ENCODE measurements at places on chromosomes 12 and 14.

GRCh38 chr12:9969673-9970072 is 1.5 kb upstream of the CLEC12A start:
- DNase-seq: no peak

- DNase-seq: peak; percentile 79
Measured at GRCh38 chr14:92568621-92569479, 55.3 kb downstream of the RIN3 start.

DNA sequence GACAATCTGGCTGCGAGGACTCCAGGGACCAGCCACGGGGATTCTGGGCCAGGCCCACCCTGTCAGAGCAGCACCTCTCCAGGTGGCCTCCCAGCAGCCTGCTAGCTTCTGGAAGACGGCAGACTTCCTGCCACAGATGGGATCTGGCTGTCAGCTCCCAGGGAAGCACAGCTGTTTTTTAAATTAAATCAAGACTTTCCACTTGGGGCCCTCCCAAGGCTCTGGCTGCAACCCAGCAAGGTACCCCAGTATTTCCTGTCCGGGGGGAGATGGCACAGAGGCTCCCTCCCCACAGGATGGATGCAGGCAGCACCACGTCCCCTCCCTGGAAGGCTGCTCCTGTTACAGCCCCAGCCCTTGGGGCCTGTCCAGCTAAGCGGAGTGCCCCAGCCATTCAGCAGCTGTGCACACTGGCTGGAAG is 56.9 kb downstream of the ACTN1 start:
- DNase-seq: no peak

DNA sequence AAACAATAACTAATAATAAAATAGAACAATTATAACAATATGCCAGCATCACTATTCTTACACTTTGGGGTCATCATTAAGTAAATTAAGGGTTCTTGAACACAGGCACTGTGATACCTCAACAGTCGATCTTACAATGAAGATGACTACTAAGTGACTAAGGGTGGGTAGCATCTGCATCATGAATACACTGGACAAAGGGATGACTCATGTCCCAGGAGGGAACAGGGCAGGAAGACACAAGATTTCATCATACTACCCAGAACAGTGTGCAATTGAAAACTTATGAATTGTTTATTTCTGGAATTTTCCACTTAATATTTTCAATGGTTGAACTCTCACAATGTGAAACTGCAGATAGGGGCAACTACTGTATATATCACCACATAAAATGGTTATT is 19.7 kb downstream of the TSPAN19 start:
- no peak for DNase-seq

- DNase-seq: no peak
Measured at GRCh38 chr14:66234411-66234810, 251.8 kb upstream of the CCDC196 start.

GRCh38 chr12:70365648-70366518 is at the start of gene KCNMB4:
Gene KCNMB4, plus strand, starts transcription at chr12:70366290. Its CDS starts 445 bp downstream, at chr12:70366735.
- peak; percentile 91 for DNase-seq

GRCh38 chr12:107917912-107918800 is 143.7 kb downstream of the ASCL4 start:
- DNase-seq: no peak

DNA sequence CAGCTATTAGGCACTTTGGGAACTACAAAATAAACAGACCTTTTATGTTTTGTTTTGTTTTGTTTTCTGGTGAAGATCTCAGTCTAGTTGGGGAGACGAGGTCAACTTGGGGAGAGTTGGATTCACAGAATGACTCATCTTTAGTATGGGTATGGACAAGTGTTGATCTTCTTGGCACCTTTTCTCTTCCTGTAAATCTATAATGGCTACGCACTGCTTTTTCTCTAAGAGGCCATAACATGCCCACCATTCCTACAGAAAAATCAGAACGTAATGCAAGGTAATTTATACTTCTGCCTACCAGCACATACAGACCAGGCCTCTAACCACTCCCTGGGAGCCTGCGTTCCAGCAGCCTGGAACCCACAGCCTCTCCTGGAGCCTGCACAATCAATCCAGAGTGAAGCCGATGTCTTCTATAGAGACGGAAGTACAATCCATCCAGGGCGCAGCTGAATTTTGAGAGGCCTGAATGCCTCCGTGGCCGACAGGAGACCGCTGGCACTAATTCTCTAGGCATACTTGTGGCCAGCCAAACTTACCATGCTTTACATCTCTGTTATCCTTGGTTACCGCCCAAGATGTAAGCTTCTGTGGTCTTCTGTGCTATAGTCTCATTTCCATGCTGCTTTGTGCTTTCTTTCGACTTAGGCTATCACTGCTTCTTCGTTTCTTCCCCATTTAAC is 717 bp downstream of the PPHLN1 start:
- DNase-seq: no peak

DNA sequence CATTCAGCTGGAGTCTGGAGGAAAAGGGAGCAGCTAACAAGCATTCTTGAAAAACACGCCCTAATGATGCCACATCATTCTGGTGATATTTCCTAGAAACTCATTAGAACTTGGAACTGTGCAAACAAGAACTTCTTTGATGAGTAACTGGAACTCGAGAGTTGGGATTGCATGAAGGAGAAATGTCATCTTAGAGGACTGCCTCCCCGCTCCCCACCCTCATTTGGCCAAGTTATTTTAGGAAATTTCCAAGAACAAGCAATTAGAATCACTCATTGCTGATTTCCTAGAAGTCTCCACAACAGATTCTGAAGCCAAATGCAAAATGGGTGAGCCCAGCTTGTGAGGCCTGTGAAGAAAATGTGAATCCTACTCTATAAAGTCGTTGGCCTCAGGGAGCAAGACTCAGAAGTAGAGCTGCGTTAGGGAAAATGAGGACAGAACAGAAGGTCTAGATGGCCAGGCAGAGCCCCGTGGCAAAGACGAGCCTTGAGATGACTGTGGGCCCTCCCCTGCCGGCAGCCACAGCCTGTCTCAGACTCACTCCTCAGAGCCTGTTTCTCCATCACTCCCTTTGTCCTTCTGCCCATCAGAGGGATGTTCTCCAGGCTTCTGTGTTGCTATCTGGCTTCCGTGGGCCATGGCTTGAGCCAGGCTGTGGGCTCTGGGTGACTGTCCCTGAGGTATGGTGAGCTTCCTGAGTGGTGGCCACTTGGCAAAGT is 38.4 kb downstream of the RTL1 start:
- no peak for DNase-seq

- DNase-seq: peak; percentile 67
Measured at GRCh38 chr12:62466018-62466593, 520 bp upstream of the MON2 start.

DNA sequence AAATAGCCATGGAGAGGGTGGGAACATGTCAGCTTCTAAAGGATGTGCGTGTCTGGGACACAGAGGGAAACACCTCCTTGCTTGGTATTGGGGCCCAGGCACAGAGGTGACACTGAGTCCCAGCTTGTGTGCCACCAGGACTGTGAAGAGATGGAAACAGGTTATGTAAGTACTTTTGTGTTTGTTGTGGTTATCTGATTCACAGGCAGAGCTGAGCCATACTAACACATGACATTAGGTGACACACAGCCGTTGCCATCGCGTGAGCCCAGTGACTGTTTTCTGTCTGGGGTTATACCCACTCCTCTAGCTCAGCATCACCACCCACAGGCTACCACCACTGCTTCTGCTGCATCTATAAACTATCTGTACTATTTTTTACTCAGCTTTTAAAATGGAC is 12.1 kb upstream of the FLVCR2 start:
- peak; percentile 84 for DNase-seq

DNA sequence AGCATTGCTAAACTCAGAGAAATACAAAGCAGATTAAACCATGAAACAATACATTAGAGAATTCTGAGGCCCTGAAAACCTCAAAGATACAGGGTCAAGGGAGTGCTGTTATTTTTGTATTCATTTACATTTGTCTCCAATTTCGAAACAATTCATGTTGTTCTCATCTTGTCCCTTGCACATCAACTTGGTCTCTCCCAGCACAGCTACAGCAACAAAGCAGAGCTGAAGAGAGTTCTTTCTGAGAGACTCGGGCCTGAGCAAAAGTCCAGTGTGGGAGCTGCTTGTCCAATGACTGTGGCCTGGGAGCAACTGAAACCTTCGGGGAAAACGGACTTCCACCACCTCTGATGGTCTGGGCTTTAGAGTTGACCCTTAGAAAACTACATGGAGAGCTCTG is 79.4 kb upstream of the CDKN3 start:
- DNase-seq: no peak

DNA sequence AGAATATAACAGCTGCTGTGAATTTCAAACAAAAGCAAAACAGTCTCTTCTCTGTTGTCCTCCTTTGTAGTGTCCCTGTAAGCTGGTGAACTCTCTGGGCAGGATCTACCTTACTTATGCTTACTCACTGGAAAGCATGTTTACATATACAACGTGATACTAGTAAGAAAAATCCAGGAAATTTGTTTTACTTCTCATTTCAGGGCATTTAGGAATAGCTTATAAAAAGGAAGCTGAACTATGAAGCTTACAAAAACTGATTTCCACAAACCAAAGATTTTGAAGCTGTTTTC is 311.0 kb downstream of the NOVA1 start:
- no peak for DNase-seq

DNA sequence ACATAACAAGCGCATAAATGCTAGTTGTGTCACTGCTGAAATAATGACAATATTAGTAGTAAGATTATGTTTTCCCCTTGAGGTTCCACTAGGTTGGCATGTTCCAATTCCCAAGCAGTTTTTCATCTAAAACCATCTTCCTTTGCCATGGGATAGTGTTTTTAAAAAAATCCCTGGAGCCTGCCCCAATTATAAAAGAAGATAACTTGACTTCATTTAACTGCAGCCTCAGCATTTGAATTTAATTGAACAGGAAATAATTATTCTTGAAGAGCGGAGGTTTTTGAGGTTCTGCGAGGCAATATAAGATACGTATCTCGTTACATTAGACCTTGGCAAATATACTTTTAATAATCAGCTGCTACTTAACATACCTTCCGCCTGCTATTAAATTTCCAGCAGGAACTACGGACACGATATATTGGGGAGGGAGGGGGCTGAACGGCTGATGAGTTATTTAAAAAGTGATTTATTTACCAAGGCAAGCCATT is 65.2 kb upstream of the HSPB8 start:
- DNase-seq: no peak

GRCh38 chr12:28035500-28035899 is 63.0 kb upstream of the PTHLH start:
- no peak for DNase-seq

- no peak for DNase-seq
Measured at GRCh38 chr12:80041071-80041470, 58.3 kb upstream of the OTOGL start.

All from activated CD8-positive, alpha-beta memory T cell treated with anti-CD3 and anti-CD28 coated beads for 24 hours (primary cell).